ENCODE measurements at places on chromosomes 7 and 10.

DNA sequence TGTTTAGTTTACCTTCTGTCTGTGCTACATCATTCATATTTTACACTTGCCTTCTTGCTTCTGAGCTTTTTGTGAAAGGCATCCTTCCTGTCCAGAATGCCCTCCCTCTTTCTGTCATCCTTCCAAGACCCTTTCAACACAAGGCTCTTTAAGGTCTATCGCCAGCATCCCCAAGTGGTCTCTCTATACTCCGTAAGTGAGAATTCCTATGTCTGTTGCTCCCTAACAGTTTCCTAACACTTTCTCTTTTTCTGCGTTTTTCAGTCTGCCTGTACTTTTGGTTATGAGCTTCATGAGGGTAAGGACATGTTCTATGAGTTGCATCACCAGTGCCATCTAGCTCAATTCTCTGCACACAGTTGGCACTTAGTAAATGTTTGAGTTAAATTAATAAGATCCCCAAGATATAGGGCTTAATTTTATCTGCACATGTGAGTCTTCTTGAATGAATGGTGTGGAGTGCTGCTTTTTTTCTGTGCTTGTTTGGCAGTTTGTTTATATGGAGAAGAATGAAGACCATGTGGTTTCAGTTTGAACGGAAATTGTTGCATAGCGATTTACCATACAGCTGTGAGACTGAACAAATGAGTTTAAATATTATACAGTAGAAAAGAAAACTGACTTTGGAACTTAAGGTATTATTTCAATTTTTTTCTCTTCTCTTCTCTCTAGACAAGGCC is 29.4 kb downstream of the RABGEF1 start:
- DNase-seq: no peak

GRCh38 chr10:98254234-98254974 is 13.6 kb downstream of the LOXL4 start:
- DNase-seq: no peak

GRCh38 chr7:40211276-40212003 is 76.6 kb downstream of the SUGCT start:
- DNase-seq: no peak

DNA sequence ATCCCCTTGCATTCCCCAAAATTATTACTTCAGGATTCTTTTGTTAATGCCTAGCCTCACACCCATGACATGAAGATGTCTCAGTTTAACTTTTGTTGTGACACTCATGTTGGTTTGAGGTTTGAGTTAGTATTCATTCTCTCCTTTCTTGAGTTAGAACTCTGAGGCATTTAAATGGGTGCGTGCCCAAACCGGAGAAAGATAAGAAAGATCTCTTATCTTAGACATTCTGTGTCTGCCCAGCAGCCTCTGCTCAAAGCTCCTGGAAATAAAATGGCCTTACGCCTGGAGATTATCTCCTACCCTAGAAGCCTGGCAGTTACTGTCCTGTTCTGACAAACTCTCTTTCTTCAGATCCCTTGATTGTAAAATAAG is 26.3 kb downstream of the WBP1L start:
- no peak for DNase-seq

- DNase-seq: no peak
Observed at GRCh38 chr7:142002179-142002578, 6.5 kb downstream of the MGAM start.

- no peak for DNase-seq
Observed at GRCh38 chr7:140334341-140335057, 63.8 kb downstream of the SLC37A3 start.

DNA sequence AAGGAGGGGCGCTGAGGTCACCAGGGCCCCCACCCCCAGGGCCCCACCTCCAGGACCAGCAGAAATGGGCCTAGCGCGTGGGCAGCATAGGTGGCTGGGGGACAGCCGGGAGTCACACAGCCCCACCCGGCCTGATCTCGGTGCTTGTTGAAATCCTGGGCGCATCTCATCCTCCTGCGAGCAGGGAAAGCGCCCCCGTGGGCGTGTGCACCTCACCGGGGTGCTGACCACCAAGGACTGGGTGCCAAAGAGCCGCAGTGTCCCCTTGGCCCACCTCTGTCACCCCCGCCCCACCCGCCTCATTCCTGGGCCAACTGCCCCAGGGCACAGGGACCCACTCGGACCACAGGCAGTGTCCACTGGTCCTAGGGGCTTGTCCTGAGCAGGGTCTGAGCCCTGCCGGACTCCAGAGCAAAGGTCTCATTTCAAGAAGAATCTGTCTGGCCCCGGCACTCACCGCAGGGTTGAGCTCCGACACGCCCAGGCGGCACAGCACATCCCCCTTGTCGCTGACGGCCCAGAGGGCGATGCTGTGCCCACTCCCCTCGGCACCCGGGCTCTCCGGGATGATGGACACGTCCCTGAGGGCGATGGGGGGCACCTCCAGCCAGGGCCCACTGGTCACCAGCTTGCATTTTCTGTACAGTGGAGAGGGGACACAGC is 11.4 kb downstream of the BHLHA15 start:
- no peak for DNase-seq

- no peak for DNase-seq
Observed at GRCh38 chr10:132163278-132163765, 23.4 kb upstream of the DPYSL4 start.

DNA sequence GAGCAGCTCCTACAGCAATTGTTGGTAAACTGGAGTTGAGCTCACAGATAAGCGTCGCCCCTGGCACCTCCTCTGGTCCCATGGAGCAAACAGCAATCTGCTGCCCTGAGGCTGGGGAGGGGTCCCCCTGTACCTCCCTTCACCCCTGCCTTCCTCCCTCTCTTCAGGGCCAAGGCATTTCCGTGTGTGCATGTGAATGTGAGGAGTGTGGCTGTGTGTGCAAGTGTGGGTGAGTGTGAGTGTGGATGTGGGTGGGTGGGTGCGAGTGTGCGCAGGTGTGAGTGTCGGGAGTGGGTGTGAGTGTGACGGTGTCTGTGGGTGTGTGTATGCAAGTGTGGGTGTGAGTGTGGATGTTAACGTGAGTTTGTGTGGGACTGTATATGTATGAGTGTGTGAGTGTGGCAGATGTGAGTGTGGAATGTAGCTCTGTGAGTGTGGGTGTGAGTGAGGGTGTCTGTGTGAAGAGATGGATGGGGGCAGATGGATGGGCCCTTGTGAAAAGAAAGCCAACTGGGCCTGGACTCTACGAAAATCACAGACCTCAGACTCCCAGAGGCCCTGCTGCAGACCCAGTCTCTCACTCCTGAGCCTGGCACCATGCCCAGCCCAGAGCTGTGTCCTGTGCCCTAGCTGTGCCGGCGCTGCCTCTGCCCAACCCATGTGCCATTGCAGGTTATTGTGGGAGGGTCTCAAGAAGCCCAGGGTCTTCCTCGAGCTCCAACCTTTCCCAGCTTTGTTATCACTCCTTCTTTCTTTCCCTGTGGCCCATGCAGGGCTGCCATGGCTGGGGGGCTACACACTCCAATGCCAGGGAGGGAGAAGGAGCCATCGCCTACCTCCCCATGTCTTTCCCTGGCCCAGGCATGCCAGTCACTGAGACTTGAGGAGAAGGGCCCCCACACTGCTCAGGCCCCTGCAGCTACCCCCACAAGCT is 73.9 kb downstream of the GRID1 start:
- DNase-seq: no peak

DNA sequence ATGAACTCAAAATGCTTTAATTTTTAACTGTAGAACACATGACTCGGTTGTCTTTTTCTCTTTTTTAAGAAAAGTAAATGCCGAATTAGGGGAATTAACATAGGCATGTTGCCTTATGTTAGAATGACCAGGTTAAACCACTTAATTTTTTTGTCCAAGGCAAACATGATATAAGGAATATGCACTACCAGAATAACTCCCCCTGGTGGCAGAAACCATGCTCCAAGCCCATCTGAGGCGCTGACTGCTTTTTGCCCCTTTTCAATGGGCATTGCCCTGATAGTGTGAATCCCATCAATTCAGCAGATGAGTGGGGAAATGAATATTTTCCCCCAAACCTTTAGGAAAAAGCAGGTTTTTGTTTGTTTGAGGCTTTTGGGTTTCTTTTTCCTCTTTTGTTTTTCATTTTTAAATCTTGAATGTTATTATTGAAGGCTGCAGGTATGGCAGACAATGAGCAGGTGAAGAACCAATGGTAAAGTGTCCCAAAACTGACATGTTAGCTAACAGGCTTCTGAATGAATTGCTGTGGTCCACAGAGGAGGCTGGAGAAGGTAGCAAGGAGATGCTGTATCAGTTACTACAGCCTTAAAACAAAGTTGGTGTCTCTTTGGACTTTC is 284.3 kb downstream of the SORCS3 start:
- DNase-seq: peak; percentile 7

DNA sequence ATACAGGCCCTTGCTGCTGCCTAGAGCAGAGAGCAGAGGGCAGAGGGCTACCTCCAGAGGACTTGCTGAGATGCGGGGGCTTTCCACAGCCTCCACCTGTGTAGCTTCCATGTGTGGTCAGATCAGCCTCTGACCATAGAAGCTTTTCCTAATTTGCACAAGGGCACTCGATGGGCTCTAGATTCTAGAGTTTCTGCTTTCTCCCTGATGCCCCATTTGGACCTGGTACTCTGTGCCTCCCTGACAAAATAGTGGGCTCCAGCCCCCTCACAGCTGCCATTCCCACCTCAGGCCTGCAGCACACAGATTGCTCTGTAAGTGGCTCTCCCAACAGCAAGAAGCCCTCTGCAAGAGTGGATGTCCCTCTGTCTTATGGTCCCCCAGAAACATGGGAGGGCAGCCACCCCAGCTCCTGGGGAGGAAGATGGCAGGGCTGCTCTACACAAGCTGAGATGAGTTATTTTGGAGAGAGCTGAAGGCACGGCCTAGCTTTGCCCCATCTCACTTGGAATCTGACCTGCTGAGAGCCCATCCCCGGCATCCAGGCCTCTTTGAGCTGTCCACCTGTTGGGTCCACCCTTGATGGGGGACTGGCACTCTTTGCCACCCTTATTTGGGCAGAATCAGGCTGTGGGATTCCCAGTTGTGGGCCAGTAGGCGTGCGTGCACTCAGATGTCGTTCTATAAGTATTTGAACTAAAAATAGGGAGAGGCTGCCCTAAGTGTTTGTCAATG is 16.7 kb downstream of the TMEM273 start:
- DNase-seq: no peak

DNA sequence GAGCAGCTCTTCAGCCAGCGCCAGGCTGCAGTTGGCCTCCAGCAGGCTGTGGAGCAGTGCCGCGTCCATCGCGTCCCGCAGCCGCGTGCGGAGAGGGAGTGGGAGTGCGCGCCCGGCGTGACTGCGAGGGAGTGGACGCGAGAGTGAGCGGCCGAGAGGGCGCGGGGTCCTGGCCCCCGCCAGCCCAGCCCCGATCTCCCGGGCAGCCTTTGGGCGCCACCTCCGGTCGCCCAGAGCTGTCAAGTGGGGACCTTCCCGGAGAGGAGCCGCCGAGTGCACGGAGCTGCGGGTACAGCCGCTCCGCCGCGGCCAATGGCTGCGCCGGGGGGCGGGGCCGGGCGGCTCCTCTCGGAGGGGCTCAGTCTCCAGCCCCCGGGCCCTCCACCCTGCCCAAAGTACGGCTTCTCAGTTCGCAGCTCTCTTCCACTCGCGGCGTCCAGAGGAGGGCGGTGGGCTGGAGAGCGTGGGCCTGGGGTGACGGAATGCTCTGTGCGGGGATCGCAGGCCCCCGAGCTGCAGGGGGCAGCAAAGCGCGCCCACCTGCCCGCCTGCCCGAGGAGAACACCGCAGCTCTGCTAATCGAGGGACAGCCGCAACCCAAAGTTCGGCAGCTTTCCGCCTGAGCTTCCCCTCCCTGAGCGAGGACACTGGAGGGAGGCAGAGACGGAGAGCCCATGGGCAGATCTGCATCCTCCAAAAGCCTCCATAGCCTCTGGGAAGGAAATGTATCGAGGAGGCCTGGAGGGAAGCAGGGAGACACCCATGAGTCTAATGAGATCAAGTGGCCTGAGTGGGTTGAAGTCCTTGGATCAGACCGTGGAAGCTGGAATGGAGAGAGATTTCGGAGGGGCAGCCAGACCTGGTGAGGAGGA is at the start of gene CRHR2:
Gene CRHR2, minus strand, starts transcription at position 245 of the 872 bp plus-strand sequence. Its CDS starts 176 bp downstream, at position 69.
- DNase-seq: peak; percentile 17

- DNase-seq: no peak
Observed at GRCh38 chr7:70408477-70408876, 723.5 kb upstream of the GALNT17 start.

GRCh38 chr10:66586897-66587679 is 338.7 kb upstream of the LRRTM3 start:
- no peak for DNase-seq

DNA sequence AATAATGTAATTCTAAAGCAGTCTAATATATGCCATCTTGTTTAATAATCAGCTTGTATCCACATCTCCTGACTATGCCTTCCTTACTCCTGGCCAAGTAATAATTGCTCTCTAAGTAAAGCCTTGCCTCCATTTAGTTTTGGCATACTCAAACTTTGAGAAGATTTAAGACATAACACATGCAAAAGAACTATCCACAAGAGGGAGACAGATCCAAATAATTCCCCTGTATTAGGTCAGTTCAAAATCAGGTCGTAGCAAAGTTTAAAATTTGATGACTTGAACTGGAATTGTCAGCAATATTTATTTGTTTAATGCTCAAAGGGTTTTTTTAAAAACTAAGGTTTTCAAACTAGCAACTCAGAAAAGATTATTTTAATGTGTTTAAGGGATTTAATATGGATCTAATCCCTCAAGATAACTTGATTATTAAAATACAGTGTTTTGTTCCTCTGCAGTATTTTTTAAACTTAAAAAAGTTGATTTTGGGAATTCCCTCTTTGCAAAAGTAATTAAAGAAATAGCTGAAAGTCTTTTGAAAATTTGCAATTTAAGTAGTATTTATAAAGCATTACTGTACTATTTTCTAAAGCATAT is 95.3 kb downstream of the HDAC9 start:
- no peak for DNase-seq

GRCh38 chr10:112904000-112904399 is 46.0 kb upstream of the TCF7L2 start:
- no peak for DNase-seq

DNA sequence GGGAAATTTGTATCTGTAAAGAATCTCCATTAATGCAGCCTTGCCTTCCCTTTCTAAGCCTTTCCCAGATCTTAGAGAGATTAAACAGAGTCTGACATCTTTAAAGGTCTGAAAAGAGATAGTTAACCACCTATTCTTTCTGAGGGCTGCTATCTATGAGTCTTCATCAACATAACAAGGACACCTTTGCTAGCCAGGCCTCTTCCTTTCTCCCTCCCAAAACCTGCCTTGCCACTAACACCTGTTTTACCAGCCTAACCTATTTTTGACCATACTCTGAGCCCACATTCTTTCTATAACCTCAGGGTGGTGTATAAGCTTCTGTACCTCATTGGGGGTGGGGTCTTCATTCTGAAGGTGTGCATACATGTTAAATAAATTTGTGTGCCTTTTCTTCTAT is 217.1 kb downstream of the IPMK start:
- DNase-seq: no peak

GRCh38 chr10:77301305-77301730 is 336.3 kb downstream of the KCNMA1 start:
- DNase-seq: no peak

Data from activated gamma-delta T cell treated with Interleukin-2 at 50 U/mL for 16 hours (primary cell).